ENCODE measurements at places on chromosomes 3 and 15.

GRCh38 chr3:67790043-67790442, 135.6 kb upstream of the SUCLG2 start:
- DNase-seq = peak; percentile 58

GRCh38 chr15:88904257-88904623, 8.9 kb upstream of the HAPLN3 start:
- DNase-seq = no peak

- DNase-seq = no peak
Observed at GRCh38 chr3:150072576-150072975, 101.9 kb upstream of the PFN2 start.

DNA sequence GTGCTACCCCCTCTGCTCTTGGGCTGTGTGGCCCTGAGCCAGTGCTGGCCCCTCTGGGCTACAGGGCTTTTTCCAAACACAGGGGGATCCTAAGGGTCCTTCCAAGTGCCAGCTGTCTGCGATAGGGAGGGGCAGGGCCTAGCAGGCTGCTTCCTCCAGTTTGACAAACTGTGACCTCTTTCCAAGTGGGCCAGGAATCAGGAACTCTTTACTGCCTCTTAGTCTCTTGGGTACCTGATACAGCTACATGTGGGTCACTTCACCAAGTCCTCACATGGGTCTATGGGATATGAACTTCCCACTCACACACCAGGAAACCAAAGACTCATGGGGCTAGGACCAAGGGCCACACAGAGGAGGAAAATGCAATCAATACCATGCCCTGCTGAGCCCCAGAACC, 25.4 kb downstream of the SEC61A1 start:
- DNase-seq = peak; percentile 22

DNA sequence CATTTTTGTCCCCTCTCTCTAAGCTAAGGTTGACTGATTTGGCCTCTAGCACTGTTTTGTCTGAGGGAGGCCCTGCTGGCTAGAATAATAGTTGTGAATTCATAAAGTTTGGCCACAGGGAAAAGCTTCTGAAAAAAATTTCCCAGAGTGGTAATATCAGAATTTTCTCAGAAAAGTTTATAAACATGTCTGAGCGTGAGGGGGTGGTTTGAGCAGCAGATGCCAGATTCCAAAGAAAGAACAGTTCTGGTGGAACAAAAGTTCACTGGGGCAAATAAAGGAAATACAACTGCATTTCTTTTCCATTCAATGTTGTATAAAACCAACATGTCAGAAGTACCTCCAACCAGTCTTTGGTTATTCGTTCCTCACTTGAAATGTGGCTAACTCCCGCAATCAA, 61.2 kb downstream of the CLDN1 start:
- no peak for DNase-seq

GRCh38 chr15:65226221-65226620, 14.9 kb upstream of the CILP start:
- DNase-seq = no peak

DNA sequence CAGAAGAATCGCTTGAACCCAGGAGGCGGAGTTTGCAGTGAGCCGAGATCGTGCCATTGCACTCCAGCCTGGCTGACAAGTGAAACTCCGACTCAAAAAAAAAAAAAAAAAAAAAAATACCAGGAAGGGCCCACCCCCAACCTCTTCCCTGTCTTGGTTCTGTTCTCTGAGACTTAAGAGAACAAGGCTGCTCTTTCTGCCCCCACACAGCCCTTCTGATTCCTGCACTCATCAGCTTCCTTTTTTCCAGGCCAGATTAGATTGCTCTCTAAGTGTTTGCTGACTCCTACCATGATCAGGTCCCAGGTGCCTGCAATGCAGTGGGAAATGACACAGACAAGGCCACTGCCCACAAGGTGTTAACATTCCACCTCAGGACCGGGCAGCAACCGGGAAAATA, 13.0 kb downstream of the TMEM44 start:
- no peak for DNase-seq

- DNase-seq = no peak
Observed at GRCh38 chr3:107184375-107184774, 192.9 kb upstream of the CCDC54 start.

DNA sequence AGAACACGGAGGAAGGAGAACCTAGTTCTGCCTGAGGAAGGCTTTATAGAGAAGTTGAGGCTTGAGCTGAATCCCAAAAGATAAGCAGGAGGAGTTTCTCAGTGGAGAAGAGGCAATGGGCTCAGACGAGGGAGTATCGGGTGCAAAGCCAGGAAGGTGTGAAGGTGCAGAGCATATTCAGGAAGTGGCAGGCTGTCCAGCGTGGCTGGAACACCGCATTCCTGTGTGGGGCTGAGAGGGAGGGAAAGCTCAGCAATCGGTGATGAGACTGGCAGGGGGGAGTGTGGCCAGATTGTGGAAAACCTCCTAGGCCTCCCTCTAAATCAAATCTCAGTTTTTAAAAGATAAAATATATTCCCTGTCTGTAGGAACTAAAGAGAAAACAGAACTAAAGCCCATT, 63.0 kb downstream of the ARHGAP31 start:
- DNase-seq = no peak

- no peak for DNase-seq
Observed at GRCh38 chr15:94110476-94111130, 120.8 kb upstream of the MCTP2 start.

DNA sequence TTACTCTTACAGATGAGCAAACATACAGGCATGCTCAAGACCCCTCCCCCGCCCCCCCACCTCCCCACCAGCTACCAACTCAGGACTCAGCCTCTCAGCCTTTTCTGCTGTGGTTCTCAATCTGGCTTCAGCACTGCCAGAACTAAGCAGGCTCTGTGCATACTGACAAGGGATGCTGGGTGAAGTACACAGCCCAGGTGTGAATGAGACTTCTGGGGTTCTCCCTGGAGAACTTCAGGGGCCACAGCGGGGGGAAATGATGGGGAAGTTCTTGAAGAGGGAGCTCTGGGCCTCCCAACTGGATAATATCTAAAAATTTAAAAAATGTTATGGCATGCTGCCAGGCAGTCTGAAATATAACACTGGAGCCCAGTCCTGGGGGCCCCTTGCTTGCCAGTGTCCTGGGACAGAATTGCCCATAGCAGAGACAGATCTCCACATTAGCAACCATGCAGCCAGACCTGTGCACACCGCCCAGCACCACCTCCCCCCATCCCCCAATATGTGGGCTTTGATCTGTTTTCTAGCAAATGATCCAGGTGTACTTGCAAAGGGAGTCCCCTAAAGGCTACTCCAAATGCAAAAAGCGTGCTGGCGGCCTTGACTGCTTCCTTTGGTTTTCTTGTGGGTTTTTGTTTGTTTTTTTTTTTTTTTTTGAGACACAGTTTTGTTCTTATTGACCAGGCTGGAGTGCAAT, 41.4 kb downstream of the PGPEP1L start:
- DNase-seq = no peak

DNA sequence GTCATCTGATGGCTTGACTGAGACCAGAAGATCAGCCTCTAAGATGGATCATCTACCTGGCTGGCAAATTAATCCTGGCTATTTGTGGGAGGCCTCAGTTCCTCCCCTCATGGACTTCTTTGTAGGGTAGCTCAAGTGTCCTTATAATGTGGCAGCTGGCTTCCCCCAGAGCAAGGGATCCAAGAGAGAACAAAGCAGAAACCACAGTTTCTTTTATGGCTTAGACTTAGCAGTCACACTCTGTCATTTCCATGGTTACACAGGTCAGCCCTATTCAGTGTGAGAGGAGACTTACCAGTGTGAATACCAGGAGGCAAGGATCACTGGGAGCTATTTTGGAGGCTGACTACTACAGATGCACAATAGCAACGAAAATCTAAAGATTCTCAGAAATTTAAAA, 15.3 kb upstream of the ARL14 start:
- no peak for DNase-seq

GRCh38 chr3:86245360-86245759, 745.6 kb downstream of the VGLL3 start:
- no peak for DNase-seq

GRCh38 chr3:52361898-52362297, 45.8 kb downstream of the DNAH1 start:
- DNase-seq = no peak

- no peak for DNase-seq
Observed at GRCh38 chr15:41928637-41929620, 35.1 kb upstream of the SPTBN5 start.

DNA sequence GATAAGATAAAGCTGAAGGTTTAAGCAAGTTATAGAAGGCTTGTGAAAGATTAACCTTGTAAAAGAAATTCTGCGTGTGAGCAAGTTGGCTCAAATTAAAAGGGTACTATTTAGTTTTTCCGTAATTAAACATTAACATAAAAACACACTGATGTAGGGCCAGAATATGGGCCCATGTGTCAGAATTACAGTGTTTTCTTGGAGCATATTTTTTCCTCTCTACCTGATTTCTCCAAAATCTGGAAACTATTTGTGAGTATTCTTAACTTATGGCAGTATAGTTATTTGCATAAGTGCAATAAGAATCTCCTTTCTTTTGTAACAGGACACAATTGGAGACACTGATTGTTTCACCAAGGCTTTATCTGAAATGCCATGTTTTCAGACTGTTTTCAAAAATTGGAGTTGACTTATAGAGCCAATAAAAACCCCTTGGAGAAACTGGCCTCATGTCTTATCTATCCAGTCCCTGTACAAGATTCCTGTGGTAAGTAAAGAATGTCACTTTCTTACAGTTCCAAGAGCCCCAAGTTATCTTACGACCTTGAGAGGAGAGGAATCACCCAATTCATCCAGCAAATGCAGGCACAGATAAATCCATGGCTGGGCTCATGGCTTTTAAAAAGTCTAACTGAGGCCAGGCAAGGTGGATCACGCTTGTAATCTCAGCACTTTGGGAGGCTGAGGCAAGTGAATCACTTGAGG, 47.8 kb upstream of the P2RY1 start:
- DNase-seq = no peak

GRCh38 chr3:110568246-110568645, 503.4 kb upstream of the NECTIN3 start:
- no peak for DNase-seq

DNA sequence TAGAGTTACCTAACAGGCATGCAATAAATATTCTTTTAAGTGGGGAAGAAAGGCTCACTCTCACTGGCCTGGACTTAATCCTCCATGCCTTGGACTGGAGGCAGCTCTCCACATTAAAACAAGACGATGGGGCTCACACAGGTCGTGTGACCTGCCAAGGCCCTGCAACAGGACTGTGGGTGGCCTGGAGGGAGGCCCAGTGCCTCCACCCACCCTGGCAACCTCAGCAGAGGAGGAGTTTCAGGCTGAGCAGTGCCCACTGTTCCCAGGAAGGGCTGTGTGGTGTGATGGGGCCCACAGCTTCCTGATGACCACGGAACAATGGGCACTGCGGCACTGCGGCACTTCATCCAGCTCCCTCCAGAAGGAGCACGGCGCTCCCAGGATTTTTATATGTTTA, 5.5 kb downstream of the UROC1 start:
- no peak for DNase-seq

DNA sequence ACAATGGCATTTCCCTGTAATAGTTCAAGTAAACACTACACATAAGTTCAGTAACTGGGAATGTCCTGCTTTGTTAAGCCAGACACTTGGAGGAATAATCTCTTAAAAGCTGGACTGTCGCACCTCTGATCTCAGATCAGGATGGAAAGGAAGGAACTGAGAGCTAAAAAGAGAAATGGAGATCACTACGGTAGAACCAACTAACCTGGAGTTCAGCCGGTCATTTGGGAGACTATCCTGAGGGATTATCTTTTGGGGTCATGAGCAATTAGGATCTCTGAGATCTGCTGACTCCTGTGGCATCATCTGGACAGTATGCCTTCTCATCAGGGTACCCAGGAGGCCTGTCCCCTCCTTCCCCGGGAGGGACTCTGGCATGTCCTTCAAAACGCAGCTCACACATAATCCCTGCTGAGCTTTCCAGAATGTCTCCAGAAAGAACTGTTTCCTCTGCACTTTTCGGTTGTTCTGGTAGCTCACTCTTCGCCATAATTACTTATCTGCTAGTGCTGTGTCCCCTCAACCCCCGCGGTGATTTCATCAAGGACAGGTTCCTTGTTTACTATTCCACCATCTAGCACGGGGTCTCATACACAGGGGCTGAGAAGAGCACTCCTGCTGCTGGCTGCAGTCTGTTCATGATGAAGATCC, 115.6 kb downstream of the SENP2 start:
- DNase-seq = no peak

DNA sequence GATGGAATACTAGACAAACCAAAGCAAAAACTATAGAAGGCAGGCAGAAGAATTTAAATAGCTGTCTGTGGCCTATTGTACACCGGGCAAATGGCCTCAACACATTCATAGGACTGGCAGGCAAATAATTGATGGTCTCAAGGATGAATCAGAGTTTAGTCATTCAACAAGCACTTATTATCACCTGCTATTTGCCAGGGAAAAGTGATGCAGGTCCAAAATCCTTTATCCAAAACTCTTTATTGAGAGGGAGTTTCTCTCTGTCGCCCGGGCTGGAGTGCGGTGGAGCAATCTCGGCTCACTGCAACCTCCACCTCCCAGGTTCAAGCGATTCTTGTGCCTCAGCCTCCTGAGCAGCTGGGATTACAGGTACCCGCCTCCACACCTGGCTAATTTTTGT, 2.3 kb downstream of the EIF2AK4 start:
- DNase-seq = no peak

DNA sequence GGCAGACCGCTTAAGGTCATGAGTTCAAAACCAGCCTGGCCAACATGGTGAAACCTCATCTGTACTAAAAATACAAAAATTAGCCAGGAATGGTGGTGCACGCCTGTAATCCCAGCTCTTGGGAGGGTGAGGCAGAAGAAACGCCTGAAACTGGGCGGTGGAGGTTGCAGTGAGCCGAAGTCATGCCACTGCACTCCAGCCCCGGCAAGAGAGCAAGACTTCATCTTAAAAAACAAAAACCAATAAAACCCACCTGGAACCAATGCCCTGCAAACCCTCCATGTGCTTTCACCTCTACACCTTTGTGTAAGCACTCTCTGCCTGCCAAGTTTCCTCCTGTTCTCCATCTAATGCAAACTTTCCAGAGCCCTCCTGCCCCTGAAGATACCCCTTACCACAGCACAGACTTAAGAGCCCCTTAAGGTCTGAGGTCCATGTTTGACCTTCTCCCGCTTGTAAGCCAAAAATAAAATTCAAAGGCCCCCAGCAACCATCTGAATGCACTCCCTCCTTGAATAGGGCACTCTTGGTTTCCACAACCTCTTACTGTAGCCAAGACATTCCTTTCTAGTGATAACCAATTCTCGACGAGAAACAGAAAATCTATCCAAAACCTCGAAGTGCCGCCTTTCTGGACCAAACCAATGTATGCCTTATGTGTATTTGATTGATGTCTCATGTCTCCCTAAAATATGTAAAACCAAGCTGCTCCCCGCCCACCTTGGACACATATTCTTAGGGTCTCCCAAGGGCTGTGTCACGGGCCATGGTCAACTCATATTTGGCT, 3.0 kb downstream of the RPL32 start:
- no peak for DNase-seq

DNA sequence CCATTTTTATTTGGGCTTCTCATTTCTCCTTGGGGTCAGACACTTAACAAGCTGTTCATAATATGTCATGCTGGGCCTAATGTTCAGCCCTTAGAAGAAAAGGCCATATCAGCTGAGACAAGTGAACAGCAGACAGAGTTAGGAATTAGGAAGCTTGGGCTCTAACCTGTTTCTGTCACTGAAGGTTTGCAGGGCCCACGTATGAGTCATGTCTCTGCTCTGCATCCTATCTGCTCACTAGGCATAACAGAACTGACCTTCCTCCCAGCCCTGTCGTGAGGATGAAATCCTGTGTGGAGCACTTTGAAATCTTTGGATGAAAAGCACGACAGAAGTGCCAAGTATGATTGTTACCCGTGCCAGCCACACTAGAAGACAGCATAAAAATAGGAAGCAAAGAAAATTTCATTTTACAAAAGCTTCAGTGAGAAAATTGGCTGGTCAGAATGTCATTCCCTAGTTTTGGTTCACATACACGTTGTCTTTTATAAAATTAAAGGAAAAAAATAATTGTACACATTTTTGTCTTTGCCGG, 26.5 kb upstream of the CD47 start:
- peak; percentile 61 for DNase-seq
